Ascending aorta (tissue), 2 donors: ENCODE measurements at places on chromosomes 12 and 14.

DNA sequence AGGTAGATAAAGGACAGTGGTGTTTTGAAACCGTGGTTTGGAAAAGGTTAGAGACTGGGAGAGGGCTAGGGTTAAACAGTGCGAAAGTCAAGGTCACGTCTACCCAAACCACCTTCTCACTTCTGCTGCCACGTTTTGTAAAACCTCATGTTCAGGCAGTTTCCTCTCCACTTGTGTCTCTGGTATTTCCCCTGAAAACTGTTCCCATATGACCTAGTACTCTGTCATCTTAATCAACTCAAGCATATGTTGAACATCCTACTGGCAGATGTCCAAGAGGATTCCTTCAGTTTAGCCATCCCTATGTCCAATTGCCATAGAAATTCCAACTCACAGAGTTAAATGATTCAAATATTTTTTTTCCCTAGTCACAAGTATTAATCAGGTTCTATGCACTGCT, 17.4 kb downstream of the CLEC4C start:
- no peak for DNase-seq

GRCh38 chr12:5180496-5180895, 136.8 kb downstream of the KCNA5 start:
- no peak for DNase-seq

DNA sequence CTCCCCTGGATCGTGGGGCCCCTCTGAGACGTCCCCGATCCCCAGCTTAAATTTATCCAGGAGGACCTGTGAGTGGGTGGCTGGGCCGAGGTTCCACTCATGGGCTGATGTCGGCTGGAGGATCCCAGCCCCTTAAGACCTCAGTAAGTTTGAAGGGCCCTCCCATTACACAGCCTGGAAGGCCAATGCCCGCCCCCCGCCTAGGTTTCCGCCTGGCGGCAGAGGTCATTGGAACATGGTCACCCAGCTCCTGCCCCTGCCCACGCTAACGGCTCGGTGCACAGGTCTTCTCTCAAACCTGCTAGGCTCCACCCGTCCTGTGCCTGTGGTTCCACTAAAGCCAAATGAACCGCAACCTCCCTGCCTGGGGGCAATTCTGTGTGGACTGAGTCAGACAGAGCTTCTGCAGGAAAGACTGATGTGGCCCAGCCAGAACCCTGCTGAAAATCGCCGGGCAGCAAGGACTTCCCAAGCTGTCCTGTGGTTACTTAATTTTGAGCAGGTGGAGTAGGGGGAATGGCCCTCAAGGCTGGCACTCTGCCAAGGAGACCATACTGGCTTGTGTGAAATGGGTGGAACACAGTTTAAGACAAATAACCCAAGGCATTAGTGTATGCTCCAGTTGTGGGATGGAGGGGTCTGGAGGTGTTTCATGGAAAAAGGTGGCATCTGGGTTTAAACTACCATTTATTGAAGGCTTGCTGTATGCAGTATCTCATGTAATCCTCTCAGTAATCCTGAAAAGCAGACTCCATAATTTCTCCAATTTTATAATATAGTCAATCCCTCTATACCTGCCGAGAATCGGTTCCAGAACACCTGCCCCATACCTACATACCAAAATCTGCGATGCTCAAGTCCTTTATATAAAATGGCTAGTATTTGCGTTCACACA, 903 bp upstream of the NT5DC3 start:
- DNase-seq = peak; percentile 72

GRCh38 chr12:66065150-66065549, 65.4 kb downstream of the LLPH start:
- no peak for DNase-seq
